ENCODE measurements at places on chromosomes 3 and 15.
A peak's percentile ranks its signal among the peaks of the same experiment; 100 is the strongest.

GRCh38 chr3:138465451-138465850 is 31.0 kb downstream of the ESYT3 start:
- H3K36me3 ChIP-seq, result no peaks in the 10 kb centered on the region
- H3K4me1 ChIP-seq, result no peaks in the 10 kb centered on the region
- peaks cover 7% of the 10 kb centered on the region for H3K27me3 ChIP-seq
- H3K4me3 ChIP-seq, result no peak overlapping the region

GRCh38 chr3:12197475-12197874 is 38.8 kb upstream of the TIMP4 start:
- peak overlapping the region; percentile 82 for H3K27ac ChIP-seq
- H3K4me1 ChIP-seq, result peaks cover 65% of the 10 kb centered on the region
- peaks cover 5% of the 10 kb centered on the region for H3K36me3 ChIP-seq

- H3K4me1 ChIP-seq, result no peaks in the 10 kb centered on the region
- no peak overlapping the region for H3K4me3 ChIP-seq
- H3K27me3 ChIP-seq, result peaks cover 4% of the 10 kb centered on the region
These were observed 32.0 kb downstream of the SV2B start for GRCh38 chr15:91132079-91132478.

GRCh38 chr3:103319912-103320311 is 885.1 kb downstream of the ZPLD1 start:
- no peak overlapping the region for H3K4me3 ChIP-seq
- H3K4me1 ChIP-seq, result no peaks in the 10 kb centered on the region
- no peak overlapping the region for H3K27ac ChIP-seq
- DNase-seq, result no peak
- H3K36me3 ChIP-seq, result no peaks in the 10 kb centered on the region

DNA sequence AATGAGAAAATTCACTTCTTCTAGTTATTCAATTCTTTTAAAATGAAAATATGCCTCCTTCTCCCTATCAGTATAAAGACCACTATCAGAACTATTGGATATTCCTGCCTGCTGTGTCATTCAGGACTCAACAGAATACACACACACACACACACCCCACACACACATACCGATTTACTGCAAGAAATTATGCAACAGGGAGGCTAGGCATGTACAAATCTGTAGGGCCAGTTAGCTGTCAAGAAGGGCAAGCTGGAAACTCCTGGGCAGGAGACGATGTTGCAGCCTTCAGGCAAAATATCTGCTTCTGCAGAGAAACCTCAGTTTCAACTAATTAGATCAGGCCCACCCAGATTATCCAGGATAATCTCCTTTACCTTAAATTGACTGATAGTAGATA is 13.9 kb upstream of the RYR3 start:
- peaks cover 8% of the 10 kb centered on the region for H3K27me3 ChIP-seq
- H3K27ac ChIP-seq, result no peak overlapping the region
- no peaks in the 10 kb centered on the region for H3K4me1 ChIP-seq
- no peak for DNase-seq
- no peaks in the 10 kb centered on the region for H3K36me3 ChIP-seq

DNA sequence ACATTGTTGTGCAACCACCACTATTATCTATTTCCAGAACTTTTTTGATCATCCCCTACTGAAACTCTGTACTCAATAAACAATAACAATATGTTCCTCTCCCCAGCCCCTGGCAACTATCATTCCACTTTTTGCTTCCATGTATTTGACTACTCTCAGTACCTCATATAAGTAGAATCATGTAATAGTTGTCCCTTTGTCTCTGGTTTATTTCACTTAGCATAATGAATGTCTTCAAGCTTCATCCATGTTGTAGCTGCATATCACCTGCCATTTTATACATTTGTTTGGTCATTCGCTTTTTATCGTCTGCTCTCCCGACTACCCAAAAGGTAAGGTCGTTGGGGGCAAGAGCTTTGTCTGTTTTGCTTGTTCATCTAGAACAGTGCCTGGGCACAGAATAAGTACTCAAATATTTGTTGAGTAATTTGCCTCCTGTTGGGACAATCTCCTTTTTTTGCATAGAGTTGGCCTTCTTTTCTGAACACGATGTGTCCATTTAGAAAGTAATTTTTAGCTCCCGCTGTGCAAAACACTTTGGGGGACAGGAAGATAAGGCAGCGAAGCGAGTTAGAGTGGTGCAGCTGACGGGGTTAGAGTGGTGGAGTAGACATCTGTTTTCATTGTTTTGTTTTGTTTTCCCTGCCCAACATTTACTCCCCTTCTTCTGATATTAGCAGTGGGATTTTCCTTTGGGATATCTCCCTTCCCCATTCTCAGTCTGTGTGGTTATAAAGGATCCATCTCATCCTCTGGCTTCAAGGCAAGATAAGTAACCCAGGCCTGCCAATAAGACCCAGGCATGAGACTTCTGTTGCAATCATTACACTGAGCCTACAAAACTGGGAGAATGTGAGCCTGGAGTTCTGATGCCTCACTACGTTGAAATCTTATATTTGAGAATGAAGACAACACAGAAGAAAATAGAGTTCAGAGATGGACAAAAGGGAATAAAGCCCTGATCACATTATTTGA is 83.4 kb upstream of the RNU6-1 start:
- no peak for DNase-seq
- no peaks in the 10 kb centered on the region for H3K4me1 ChIP-seq
- H3K36me3 ChIP-seq, result no peaks in the 10 kb centered on the region
- no peaks in the 10 kb centered on the region for H3K27me3 ChIP-seq

GRCh38 chr3:159850481-159850880 is 138.2 kb upstream of the IL12A start:
- H3K27ac ChIP-seq, result no peak overlapping the region
- H3K36me3 ChIP-seq, result no peaks in the 10 kb centered on the region
- no peak overlapping the region for H3K4me3 ChIP-seq
- peaks cover 7% of the 10 kb centered on the region for H3K27me3 ChIP-seq

DNA sequence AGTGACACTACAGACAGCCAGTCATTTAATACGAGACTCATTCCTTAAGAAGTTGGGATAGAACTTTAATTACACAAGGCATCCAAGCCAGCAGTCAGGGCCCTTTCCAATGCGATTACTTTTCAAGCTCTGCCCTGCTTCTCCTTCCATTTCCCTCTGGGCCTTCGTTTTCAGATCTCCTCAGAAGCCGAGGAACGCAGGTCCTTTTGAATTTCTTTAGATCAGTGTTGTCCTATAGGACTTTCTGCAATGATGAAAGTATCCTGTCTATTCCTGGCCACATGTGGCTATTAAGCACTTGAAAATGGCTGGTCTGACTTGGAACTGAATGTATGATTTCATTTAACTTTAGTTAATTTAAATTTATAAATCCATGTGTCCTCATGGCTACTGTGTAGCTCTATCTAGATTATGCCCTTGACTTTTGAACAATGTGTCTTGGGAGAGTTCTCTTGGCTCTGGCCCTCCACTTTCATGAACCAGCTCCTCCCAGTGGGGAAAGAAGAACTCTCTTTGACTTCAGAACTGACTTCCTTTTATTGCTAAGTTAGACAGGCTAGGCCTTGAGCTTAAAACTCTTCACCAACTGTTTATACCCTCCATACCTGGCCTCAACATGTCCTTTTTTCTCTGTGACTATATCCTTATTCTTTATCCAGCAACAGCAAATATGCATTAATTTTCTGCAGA is 22.6 kb downstream of the TGFBR2 start:
- DNase-seq, result no peak
- no peaks in the 10 kb centered on the region for H3K27me3 ChIP-seq
- H3K36me3 ChIP-seq, result peaks cover 67% of the 10 kb centered on the region

GRCh38 chr15:85598219-85598618 is 196.5 kb downstream of the KLHL25 start:
- no peak overlapping the region for H3K4me3 ChIP-seq
- no peak for DNase-seq
- no peaks in the 10 kb centered on the region for H3K27me3 ChIP-seq
- peaks cover 29% of the 10 kb centered on the region for H3K36me3 ChIP-seq

DNA sequence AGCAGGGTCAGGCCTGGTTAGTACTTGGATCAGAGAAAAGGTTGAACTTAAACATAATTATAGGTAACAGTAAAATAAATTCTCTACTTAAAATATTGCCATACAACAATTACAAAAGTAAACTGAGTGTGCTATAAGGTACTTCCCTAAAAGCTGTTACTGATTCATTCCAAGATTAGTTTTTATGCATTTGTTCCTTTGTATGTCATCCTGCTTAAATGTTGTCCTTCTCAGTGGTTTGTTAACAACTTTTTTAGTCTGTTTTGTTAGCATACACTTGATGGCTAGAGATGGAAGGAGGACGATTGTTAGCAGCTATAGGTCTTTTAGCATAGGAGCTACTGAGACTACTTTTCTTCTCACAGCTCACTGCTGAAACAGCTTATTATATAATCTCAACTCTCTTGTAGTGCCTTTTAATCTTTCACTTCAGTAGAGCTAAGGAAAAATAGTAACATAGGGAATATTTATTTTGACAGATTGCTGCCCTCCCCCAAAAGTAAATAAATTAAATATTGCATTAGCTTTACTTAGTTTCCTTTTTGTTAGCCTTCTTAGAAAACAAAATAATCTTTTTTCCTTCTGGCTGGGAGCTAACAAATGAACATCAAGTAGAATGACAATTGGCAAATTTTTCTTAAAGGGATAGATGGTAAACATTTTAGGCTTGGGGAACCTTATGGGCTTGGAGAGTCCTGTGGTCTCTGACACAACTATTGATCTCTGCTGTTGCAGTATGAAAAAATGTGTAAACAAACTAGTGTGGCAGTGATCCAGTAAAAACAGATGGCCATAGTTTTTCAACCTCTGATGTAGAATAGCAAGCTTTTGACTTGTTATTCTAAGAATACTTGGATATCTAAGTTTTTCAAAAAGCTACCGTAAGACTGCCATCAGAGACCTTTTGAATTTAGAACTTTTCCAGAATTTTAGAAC is 39.5 kb downstream of the USP8 start:
- peak overlapping the region; percentile 38 for H3K27ac ChIP-seq
- no peak for DNase-seq
- H3K36me3 ChIP-seq, result peaks cover 30% of the 10 kb centered on the region

DNA sequence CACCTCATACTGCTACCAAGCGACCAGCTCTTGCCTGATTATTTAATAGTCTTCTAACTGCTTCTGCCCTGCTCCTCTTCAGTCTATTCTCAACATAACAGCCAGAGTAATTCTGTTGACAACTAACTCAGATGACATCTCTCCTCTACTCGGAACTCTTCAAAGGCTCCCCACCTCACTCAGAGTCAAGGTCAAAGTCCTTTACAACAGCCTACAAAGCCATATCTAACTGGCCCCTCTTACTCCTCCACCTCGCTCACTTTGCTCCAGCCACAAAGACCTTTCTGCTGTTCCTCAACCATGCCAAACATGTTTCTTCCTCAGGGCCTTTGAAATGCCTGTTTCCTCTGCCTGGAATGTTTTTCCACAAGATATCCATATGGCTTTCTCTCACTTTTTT is 43.6 kb downstream of the PIK3R4 start:
- no peak for DNase-seq
- no peak overlapping the region for H3K4me3 ChIP-seq
- no peaks in the 10 kb centered on the region for H3K4me1 ChIP-seq

DNA sequence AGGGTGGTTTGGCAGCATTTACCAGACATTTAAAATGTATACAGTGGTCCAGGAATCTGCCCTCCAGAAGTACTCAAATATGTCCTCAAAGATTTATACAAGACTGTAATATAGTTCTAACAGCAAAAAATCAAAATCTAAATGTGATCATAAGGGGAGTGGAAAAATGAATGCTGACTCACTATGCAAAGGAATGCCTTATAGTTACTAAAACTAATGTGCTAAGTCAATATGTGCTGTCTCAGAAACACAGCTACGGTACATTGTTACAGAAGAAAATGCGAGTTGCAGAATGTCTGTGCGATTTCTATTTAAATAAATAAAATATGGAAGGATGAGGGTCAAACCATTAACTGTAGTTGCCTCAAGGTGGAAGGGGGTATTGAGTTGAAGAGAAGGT is 230.1 kb upstream of the UBE2E1 start:
- no peaks in the 10 kb centered on the region for H3K27me3 ChIP-seq
- H3K4me1 ChIP-seq, result no peaks in the 10 kb centered on the region
- peaks cover 5% of the 10 kb centered on the region for H3K36me3 ChIP-seq
- H3K27ac ChIP-seq, result no peak overlapping the region
- no peak for DNase-seq

GRCh38 chr3:64016941-64017620 is 6.2 kb downstream of the PSMD6 start:
- peak overlapping the region; percentile 59 for H3K27ac ChIP-seq
- no peak for DNase-seq

DNA sequence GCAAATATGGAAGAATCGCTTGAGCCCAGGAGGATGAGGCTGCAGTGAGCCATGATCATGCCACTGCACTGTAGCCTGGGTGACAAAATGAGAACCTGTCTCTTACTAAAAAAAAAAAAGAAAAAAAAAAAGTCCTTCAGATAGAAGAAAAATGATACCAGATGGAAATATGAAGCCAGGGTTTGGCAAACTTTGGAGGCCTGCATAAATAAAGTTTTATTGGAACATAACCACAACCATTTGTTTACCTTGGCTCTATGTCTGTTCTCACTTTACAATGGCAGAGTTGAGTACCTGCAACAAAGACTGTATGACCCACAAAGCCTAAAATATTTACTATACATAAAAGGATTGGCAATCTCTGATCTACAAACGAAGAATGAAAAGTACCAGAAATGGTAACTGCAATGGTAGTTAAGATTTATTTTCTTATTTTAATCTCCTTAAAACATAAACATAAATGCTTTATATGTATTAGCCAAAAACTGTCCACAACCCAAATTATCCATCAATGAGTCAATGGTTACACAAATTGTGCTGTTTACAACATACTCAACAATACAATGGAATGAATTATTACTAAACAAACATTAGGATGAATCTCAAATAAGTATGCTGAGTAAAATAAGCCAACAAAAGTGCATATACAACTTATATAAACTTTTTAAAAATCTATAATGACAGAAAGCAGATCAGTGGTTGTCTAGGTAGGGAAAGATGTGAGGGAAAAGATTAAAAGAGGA is 41.8 kb downstream of the GOLGB1 start:
- peaks cover 4% of the 10 kb centered on the region for H3K4me1 ChIP-seq
- H3K27me3 ChIP-seq, result no peaks in the 10 kb centered on the region
- H3K36me3 ChIP-seq, result peaks cover 34% of the 10 kb centered on the region
- H3K4me3 ChIP-seq, result no peak overlapping the region
- H3K27ac ChIP-seq, result no peak overlapping the region

DNA sequence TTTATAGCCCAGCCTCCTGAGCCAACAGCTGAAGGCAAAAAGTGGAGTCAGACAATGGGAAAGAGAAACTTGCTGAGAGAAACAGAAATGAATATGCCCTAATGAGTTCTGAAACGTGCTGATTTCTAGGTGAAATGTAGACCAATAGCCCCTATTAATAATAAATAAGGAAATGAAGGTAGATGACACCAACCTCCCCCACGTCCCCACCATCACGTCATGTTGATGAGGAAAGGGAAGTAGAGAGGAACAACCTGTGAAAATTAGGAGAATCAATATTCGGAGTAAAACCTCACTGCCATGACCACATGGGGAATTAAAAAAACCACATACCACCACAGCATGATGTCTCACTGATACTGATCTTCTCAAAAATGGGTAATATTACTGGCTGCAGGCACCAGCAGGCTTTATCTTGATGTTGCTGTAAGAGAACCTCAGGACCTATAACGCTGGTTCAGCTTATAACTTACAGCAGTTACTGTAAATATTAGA is 64.0 kb downstream of the KAT2B start:
- H3K4me1 ChIP-seq, result peaks cover 63% of the 10 kb centered on the region
- H3K36me3 ChIP-seq, result peaks cover 4% of the 10 kb centered on the region
- DNase-seq, result peak; percentile 60
- H3K4me3 ChIP-seq, result peak overlapping the region; percentile 64
- H3K27me3 ChIP-seq, result no peaks in the 10 kb centered on the region
- peak overlapping the region; percentile 87 for H3K27ac ChIP-seq

All from activated naive CD8-positive, alpha-beta T cell treated with anti-CD3 and anti-CD28 coated beads, Interleukin-2, amount 50 U/mL, for 24 hours (primary cell).